ENCODE measurements at places on chromosomes 4 and X. TPM values are rescaled to one million over a fixed set of nuclear protein-coding genes. Genes with fewer than 3 reads are reported as not detected.

- no peaks in the 10 kb centered on the region for H3K4me1 ChIP-seq
- no peak overlapping the region for H3K27ac ChIP-seq
- DNase-seq, result no peak
- H3K27me3 ChIP-seq, result no peaks in the 10 kb centered on the region
- H3K4me3 ChIP-seq, result no peak overlapping the region
These were observed 322.9 kb upstream of the NWD2 start for GRCh38 chr4:36921476-36922216.

DNA sequence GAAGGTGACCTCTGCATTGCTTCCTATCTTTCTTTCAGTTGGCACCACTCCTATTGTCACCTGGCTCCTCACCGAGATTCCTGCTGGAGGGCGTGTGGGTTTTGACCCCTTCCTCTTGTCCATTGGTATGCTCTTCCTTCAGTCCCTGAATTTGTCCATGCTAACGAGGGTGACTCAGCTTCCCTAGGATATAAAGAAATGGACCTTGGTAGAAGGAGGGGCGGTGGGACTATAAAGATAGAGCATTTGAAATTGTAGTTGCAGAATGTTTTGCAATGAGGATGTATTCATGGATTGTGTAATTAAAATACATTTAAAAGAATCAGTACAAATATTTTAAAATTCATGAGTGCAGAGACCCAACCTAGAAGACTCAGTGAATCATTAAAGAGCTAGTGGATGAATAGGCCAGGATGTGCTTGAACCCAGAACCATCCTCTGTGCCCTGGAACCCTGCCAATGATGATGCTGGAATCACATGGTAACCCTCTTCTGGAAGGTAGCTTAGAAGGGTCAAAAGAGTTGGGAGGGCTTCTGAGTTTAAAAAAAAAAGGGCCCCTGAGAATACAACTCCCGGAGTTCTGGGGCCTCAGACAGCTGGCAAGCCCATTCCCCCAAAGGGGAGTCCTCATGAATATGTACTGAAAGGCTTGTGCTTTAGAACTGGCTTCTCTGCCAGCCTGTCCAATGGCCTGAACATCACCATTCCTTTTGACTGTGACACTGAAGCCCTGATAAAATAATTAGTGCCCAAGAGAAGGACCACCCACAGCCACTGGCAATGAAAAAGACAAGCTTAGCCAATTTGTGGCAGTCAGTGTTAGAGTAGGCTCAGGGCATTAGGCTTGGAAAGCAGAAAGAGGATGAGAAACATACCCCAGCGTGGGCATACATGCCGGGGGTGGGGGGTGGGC, 8.0 kb downstream of the XPNPEP2 start:
- H3K4me1 ChIP-seq, result no peaks in the 10 kb centered on the region
- H3K36me3 ChIP-seq, result no peaks in the 10 kb centered on the region
- DNase-seq, result no peak

DNA sequence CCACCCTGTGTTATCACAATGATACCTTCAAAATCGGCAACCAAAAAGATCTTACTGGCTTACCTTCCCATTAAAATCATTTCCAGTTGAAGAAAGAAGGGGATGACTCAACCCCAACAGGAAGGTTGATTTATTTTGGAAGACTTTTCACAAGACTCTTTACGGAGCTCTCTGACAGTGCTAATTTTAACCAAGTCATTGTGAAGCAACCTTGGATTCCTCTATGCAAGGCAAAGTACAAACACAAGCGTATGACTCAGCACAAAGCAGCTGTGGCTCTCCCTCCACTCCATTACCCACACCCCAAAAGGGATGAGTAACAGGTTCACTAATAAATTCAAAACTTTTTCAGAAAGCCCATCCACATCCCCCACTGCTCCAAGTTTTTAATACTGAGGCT, 213.8 kb upstream of the FGF13 start:
- H3K27ac ChIP-seq, result no peak overlapping the region
- no peak overlapping the region for H3K4me3 ChIP-seq
- no peaks in the 10 kb centered on the region for H3K36me3 ChIP-seq
- H3K4me1 ChIP-seq, result no peaks in the 10 kb centered on the region
- H3K27me3 ChIP-seq, result no peaks in the 10 kb centered on the region

The DUSP9 gene
- 0.09 TPM for polyA plus RNA-seq

DNA sequence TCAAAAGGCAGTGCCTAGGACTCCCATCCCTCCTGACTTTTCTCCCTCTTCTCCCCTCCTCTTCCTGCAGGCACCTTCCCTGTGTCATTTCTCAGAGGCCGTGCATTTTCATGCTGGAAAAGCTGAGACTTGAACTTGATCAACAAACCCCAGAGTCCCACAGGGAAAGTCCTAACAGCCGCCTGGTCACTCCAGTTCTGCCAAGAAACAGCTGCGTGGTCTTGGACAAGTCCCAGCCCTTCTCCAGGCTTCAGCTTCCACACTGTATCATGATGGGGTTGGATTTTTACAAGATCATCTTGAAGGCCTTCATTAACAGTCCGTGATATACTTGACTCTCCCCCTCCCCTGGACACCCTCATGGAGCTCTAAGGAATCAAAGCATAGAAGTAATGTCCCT, 366.0 kb downstream of the BCOR start:
- DNase-seq, result no peak
- H3K27ac ChIP-seq, result no peak overlapping the region
- peaks cover 21% of the 10 kb centered on the region for H3K27me3 ChIP-seq
- H3K36me3 ChIP-seq, result no peaks in the 10 kb centered on the region
- H3K4me1 ChIP-seq, result peaks cover 10% of the 10 kb centered on the region

The DCAF8L2 gene
- polyA plus RNA-seq, result not detected

GRCh38 chrX:72305286-72306084, at the start of gene CITED1:
TSS of gene CITED1 (minus strand) at chrX:72305914. CDS start at chrX:72302869, 3,045 bp downstream.
- peaks cover 4% of the 10 kb centered on the region for H3K4me1 ChIP-seq
- no peak within 1 kb of the TSS for H3K27ac ChIP-seq
- no peak for DNase-seq
- H3K27me3 ChIP-seq, result peaks cover 90% of the 10 kb centered on the region

The TMSB15B gene
- 9.0 TPM for polyA plus RNA-seq

DNA sequence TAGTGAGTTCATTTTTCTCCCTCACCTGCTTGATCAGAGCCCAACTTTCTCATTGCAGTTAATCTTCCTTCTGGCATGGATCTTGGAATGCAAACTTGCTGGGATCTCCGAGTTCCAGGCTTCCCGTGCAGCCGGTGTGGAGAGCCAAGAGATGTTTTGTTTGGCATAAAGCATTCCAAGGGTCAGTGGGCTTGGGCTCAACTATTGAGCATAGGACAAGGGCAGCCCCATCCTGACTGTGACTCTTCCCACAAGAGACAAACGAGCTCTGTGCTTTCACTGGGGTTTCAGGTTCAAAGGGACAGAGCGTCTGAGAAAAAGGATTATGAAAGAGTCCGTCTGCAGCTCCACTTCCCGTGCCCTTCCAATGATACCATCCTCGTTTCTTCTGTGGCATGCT, 10.5 kb downstream of the TLR7 start:
- H3K27ac ChIP-seq, result no peak overlapping the region
- no peaks in the 10 kb centered on the region for H3K36me3 ChIP-seq
- H3K27me3 ChIP-seq, result 0 out of 2 replicates have a peak, but pooled peaks cover 2% of the 10 kb centered on the region

GRCh38 chrX:66176134-66176533, 12.1 kb downstream of the HEPH start:
- no peaks in the 10 kb centered on the region for H3K27me3 ChIP-seq
- H3K36me3 ChIP-seq, result no peaks in the 10 kb centered on the region
- no peak for DNase-seq
- H3K4me1 ChIP-seq, result no peaks in the 10 kb centered on the region

GRCh38 chr4:20724915-20725314, 24.7 kb downstream of the PACRGL start:
- no peak for DNase-seq
- no peak overlapping the region for H3K27ac ChIP-seq
- H3K36me3 ChIP-seq, result peaks cover 12% of the 10 kb centered on the region

GRCh38 chr4:98528882-98529281, 129.5 kb downstream of the TSPAN5 start:
- H3K36me3 ChIP-seq, result no peaks in the 10 kb centered on the region
- no peak overlapping the region for H3K27ac ChIP-seq
- H3K27me3 ChIP-seq, result no peaks in the 10 kb centered on the region
- H3K4me3 ChIP-seq, result no peak overlapping the region
- DNase-seq, result no peak
- H3K4me1 ChIP-seq, result peaks cover 13% of the 10 kb centered on the region

GRCh38 chr4:17276776-17277175, 235.1 kb downstream of the QDPR start:
- peak; percentile 53 for DNase-seq
- peaks cover 1% of the 10 kb centered on the region for H3K4me1 ChIP-seq
- H3K27ac ChIP-seq, result no peak overlapping the region
- no peak overlapping the region for H3K4me3 ChIP-seq
- H3K36me3 ChIP-seq, result no peaks in the 10 kb centered on the region

DNA sequence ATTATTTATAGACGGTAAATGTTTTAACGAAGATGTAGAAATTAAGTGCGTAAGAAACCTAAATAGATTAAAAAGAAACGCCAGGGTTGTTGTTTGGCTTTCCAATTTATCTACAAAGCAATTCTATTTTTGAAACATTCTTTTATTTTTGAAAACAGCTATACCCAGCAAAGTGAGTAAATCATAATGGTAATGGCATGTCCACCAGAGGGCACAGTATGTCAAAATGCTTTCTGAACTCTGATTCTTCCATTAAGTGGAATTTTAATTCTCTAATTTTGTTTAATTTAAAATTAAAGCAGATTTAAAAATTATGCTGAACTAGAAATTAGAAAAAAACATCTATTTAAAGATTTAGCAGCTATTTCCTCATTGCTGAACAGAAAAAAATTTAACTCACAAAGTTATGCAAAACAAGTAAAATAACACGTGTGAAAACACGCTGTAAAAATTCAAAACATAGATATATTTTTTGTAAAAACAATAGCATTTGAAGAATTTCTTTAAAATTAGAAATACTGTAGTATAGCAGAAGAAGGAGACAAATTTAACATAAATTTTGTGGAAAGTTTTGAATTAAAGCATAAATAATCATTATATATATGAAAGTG, 26.5 kb downstream of the RASSF6 start:
- peak; percentile 49 for DNase-seq
- H3K27ac ChIP-seq, result no peak overlapping the region
- peaks cover 2% of the 10 kb centered on the region for H3K4me1 ChIP-seq
- H3K4me3 ChIP-seq, result no peak overlapping the region
- no peaks in the 10 kb centered on the region for H3K36me3 ChIP-seq

DNA sequence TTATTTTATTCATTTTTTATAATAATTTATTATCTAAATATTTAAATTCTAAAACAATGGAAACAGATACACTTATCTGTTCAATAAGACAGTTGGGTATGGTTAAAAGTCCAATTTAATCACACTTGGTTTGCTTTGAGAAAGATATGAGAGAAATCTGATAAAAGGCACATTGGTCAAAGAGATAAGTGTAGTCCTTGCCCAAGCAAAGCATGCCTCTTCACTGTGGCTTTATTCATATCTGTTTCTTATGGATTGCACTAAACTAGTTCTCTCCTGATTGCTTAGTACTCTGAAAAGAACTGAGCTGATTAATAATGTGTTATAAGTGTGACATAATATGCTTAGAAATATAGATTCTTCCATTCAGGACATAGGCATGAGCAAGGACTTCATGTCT, 39.8 kb downstream of the CXCL1 start:
- H3K36me3 ChIP-seq, result no peaks in the 10 kb centered on the region
- H3K27ac ChIP-seq, result no peak overlapping the region
- peaks cover 17% of the 10 kb centered on the region for H3K27me3 ChIP-seq

The OCIAD1 gene
- 84.3 TPM for polyA plus RNA-seq

DNA sequence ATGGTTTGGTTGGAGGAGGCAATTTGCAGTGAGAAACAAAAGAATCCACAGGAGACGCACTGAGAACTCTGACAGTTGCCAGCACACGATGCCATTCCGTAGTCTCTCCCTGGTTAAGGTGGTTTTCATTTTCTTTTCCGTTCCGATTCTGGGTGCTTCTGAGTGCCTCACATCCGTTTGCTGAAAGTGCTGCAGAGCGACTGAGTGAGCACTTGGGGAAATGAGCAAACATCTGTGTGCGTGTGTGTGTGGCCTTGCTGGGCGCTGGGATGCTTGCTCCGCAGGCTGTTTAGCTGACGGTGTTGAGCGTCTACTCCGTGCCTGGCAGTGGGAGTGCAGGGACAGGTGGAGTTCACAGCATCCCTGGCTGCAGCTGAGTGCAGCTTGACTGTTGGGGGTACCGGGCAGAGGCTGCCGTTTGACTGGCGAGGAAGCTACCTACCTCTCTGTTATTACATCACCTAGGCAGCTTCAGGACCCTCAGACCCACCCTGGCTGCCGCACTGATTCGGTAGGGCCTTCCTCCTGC, 49.3 kb downstream of the SORCS2 start:
- H3K4me3 ChIP-seq, result no peak overlapping the region
- no peaks in the 10 kb centered on the region for H3K36me3 ChIP-seq
- H3K27me3 ChIP-seq, result peaks cover 22% of the 10 kb centered on the region
- no peaks in the 10 kb centered on the region for H3K4me1 ChIP-seq
- no peak for DNase-seq
- H3K27ac ChIP-seq, result no peak overlapping the region

DNA sequence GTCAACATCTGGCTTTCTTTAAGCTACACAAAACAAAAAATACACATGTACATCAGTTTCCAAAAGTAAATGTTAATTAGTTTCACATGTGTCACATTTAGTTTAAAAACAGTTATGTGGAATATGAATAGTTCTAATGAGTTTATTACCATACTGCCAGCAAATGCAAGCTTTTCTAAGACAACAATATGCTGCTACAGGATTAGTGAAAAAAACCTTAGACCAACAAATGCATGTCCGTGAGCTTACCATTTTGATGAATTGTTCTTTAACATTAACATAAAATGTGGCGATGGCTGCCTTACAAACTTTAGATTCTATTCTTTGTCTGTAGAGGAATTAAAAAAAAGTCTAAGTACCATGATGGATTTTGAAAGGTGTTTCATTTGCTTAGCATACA, 31.8 kb downstream of the CENPU start:
- H3K36me3 ChIP-seq, result peaks cover 1% of the 10 kb centered on the region
- no peak for DNase-seq
- no peak overlapping the region for H3K27ac ChIP-seq
- H3K4me1 ChIP-seq, result peaks cover 4% of the 10 kb centered on the region
- H3K27me3 ChIP-seq, result no peaks in the 10 kb centered on the region

DNA sequence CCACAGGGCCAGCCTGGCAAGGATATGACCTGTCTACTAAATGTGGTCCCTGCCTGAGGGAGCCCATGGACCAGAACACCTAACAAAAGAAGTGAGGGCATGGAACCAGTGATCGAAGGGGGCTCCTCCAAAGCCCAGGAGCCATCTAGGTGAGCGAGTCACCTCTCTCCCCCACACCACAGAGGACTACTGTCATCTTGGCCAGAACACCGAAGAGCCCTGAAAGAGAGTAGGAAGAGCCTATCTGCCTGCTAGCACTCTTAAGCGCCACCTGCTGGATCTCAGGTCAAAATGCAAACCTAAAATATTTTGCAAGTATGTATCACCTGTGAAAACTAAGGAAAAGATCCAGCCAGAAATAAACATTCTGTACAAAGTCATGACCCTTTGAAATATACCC, 137.9 kb upstream of the ZXDB start:
- no peaks in the 10 kb centered on the region for H3K4me1 ChIP-seq
- no peaks in the 10 kb centered on the region for H3K27me3 ChIP-seq
- H3K4me3 ChIP-seq, result no peak overlapping the region

GRCh38 chr4:103303011-103303410, 104.9 kb upstream of the CENPE start:
- H3K36me3 ChIP-seq, result no peaks in the 10 kb centered on the region
- no peaks in the 10 kb centered on the region for H3K27me3 ChIP-seq
- H3K4me3 ChIP-seq, result no peak overlapping the region

- DNase-seq, result peak; percentile 47
- H3K4me1 ChIP-seq, result no peaks in the 10 kb centered on the region
- H3K36me3 ChIP-seq, result no peaks in the 10 kb centered on the region
- no peak overlapping the region for H3K4me3 ChIP-seq
- no peak overlapping the region for H3K27ac ChIP-seq
These were observed 607.8 kb upstream of the ZFP42 start for GRCh38 chr4:187387739-187388138.
